ENCODE measurements at places on chromosomes 5 and 9. TPM values are rescaled to one million over a fixed set of nuclear protein-coding genes. Genes with fewer than 3 reads are reported as not detected.

- no peak for DNase-seq
Measured at GRCh38 chr9:8613346-8613825, 813.8 kb upstream of the DMAC1 start.

- DNase-seq = no peak
Measured at GRCh38 chr5:13987843-13988464, 43.5 kb upstream of the DNAH5 start.

GRCh38 chr9:128575469-128575868, 23.1 kb downstream of the SPTAN1 start:
- no peak for DNase-seq

GRCh38 chr5:138287246-138287645, 12.8 kb upstream of the GFRA3 start:
- no peak for DNase-seq

Gene SLC25A2
- 0.57 TPM for total RNA-seq

All from spleen (tissue), 13 donors.